CD4-positive, alpha-beta memory T cell (primary cell): ENCODE measurements at places on chromosomes 6 and 20.

DNA sequence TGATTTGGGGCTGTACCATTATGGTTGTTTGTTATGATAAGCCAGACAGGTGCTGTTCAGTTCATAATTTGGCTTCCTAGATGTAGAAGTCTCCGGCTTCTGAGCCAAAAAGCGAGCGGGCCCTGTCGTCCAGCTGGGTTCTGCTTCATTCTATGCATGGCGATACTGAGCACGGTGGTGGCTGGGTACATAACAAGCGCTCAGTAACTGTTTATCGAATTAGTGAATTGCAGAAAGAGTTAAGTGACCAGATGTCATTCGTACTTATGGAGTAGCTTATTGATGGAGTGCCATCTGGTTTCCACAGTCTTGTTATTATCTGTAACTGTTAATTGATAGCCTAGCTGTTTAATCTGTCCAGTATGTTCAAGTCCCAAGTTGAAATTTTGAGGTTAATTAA, 85.0 kb downstream of the DTD1 start:
- no peak for DNase-seq

- DNase-seq, result no peak
Observed at GRCh38 chr6:129317931-129318820, 391.8 kb downstream of the ARHGAP18 start.

- DNase-seq, result no peak
Observed at GRCh38 chr6:25022140-25022553, 86.4 kb upstream of the RIPOR2 start.

DNA sequence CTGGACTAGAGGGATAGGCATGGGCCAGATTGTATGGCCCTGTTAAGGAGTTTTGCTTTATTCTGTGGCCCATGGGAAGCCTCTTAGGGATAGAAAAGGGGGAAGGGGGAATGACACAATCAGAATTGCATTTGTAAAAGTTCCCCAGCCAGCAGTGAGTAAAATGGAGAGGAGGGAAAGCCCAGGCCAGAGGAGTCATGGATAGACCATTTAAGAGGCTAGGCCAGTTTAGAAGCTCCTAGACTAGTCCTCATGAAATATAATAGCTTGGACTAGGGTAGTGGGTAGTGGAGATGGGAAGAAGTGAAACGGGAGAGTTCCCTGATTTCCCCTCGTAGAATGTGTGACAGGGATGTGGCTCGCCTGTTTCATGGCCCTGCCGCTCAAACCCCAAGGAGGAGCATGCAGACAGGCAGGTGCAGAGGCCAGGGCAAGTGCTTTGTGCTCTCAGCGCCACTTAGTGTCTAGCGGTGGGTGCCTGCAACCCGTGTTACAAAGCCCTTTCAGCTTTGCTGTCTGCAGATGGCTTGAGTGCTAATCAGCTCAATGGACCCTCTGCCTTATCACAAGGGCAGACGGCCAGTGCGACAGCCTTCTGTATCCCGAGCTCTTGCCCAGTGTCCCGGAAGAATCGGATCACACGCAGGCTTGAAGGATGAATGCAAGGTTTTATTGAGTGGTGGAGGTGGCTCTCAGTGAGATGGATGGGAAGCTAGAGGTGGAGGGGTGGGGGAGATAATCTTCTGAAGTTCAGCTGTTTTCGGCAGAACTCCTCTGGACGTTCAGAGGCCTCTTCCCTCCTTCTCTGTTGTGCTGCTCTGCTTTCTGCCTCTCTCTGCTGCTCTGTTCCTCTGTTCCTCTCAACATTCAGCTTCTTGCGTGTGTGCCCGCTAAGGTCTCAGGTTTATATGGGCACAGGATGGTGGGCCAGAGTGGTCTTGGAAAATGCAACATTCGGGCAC, 141.1 kb downstream of the CEP57L1 start:
- no peak for DNase-seq

DNA sequence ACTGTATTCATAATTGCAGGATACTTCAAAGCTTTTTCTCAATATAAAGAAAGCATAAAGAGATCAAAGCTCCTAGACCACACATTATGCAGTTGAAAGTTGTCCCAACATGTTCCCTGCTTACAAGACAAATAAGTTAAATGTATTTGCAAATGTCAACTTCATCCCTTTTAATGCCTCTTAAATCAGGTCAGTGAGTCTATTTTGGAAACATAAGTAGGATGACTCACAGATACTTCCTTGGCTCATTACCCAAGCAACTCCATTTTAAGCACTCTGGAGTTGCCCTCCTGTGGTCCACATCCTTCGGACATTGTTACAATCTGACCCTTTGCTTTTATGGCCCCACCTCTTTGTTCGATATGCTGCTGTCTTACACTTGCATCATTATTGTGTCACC, 162.0 kb downstream of the FAXC start:
- DNase-seq, result no peak

DNA sequence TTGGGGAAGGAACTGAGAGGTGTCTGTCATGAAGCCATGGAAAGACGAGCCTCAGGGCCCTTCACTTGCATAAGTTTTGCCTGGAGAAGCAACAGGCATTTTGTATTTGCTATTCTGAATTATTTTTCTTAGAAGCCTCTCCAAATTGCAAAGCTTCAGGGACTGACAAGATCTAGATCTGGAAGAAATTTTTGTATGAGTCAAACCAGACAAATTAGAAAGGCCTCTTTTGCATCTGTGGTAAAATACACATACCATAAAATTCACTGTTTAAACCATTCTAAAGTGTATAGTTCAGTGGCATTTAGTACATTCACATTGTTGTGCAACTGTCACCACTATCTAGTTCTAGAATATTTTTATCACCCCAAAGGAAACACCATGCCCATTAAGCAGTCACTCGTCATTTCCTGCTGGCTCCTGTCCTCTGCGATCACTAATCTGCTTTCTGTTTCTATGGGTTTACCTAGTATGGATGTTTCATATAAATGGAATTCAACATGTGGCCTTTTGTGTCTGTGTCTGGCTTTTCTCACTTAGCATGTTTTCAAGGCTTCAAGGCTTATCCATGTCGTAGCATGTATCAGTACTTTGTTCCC, 269.1 kb downstream of the PHF3 start:
- DNase-seq, result no peak

DNA sequence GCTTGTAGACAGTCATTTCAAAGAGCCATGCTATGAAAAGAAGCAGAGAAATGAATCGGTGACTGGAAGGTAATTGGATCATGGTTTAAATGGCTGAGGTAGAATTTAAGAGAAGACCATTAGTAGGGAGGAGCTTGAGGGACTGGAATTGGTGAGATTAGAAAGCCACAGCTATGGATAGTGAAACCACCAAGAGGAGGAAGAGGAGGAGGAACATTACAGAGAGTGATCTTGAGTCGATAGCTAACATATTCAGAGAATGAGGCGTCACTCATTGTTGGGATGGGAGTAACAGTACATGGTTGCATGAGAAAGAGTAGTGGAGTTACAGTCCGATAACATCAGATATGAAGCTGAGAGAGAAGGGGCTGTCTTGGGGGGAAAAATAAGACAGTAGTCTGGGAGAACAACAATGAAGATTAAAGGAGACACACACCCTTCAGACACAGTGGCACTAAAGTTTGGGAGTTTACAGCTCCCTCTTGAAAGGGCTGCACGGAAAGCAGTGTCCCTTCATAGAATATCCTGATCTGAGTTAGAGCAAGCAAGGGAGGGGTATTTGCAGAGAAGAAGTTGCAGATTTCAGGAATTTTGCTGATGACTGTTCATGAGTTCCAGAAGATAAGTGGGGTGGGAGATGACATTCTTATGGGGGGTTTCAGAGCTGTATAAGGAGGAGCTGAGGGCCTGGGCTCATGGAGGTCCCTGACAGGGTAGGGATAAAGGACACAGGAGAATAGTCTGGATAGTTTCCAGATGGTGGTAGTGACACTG, 15.1 kb upstream of the LAMP5 start:
- DNase-seq, result no peak

GRCh38 chr6:15020119-15020770, 225.6 kb upstream of the JARID2 start:
- DNase-seq, result no peak

DNA sequence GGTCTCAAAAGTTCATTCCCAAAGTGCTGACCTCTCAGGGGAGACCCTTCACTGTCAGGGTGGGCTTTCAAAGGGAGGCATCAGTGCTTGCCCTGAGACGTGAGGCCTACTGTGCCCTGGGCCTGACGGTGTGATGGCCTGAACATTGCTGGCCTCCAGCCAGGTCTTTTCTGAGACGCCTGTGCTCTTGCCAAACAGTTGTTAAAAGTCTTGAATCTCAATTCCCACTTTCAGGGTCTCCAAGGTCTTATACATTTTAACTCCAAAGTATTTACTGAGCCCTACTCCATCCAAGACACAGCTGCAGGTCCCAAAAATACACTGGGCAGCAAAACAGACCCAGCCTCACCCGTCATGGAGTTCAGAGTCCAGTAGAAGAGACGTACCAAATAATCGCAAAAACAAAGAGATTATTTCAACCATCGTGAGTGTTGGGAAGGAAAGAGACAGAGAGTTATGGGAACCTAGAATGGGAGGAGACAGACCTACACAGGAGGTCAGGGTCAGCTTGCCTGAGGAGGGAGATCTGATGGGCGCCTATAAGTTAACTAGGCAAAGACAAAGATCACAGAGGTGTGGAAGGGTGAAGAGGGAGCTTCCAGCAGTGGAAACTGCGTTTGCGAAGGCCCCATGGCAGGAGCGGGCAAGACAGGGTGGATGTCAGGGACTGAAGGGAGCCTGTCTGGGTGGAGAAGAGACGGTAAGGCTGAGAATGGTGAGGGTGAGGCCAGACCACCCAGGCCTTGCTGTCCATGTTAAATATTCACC, 446.3 kb downstream of the PREX1 start:
- DNase-seq, result no peak

DNA sequence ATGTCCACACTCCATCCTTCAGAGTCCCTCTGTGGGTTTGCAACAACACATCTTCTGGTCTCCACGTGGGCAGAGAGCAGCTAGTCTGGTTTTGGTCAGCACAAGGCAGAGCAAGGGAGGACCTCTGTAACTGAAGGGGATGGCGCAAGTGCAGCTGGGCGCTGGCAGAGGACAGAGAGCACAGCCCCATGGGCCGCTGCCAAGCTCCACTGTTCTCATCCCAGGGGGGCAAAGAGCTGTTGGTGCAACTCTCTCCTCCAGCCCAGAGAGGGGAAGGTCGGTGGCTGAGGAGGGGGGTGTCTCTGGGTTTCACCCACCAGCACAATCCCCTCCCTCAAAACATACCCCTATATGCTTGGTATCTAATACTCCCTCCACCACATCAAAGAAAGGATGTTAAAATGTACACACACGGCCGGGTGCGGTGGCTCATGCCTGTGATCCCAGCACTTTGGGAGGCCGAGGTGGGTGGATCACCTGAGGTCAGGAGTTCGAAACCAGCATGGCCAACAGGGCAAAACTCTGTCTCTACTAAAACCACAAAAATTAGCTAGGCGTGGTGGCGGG, 9.1 kb downstream of the ATP9A start:
- DNase-seq, result no peak

- no peak for DNase-seq
Observed at GRCh38 chr20:31567380-31567720, 37.7 kb upstream of the ID1 start.

DNA sequence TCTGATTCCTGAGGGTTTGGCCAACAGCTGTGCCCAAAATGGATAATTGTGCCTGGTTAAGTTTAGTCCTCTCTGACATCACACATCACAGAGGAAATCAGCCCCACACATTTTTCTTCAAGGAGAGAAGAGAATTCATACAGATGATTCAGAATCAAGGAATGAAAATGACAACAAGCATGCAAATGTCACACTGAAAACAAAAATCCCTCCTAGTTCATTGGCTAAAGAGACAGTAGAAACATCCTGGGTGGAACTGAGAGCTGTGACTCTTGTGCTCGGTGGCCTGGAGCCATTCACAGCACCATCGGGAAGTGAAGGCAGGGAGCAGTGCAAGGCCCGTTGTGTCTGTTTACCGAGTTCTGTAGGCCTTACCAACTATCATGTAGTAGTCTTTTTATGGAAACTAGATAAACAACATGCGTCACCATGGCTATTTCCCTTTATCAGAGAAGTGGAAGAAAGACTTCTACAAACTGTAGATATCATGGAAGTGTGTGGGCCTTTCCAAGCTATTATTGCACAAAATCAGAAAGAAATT, 81.7 kb upstream of the TENT5A start:
- DNase-seq, result no peak

GRCh38 chr6:79263359-79263758, 28.9 kb upstream of the HMGN3 start:
- no peak for DNase-seq

- DNase-seq, result no peak
Observed at GRCh38 chr20:48920527-48921167, 864 bp upstream of the ARFGEF2 start.

GRCh38 chr20:44035924-44036323, 121.3 kb downstream of the TOX2 start:
- no peak for DNase-seq

GRCh38 chr6:104608101-104608500, 251.6 kb downstream of the HACE1 start:
- no peak for DNase-seq

DNA sequence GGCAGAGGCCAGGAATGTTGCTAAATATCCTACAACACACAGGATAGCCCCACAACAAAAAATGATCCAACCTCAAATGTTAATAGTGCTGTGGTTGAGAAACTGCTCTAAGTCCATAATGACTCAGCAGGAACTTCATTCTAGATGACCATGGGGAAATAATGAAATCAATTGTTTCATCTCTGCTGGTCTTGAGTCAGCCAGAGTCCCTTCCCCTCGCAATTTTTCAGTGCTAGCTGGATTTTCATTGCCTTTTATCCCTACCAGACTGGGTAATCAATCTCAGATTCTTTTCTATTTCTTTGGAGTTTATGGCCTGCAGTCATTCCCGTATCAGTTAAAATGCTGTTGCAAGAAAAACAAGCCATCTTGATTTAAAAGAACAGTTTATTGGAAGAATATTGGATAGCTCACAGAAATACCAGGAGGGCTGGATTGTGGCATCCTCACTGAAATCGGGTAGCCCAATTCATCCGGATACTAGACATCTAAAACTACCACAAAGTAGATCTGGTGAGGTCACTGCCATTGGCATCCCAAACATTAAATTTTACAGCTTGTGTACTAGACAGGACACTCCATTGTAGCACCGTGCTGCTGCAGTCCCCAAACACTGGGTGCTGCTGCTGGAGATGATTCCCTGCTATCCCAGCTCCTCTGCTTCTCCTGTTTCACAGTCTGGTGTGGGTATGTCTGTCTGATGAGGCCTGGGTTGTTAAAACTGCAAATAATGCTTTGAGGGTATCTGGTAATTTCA, 30.3 kb upstream of the POPDC3 start:
- no peak for DNase-seq

DNA sequence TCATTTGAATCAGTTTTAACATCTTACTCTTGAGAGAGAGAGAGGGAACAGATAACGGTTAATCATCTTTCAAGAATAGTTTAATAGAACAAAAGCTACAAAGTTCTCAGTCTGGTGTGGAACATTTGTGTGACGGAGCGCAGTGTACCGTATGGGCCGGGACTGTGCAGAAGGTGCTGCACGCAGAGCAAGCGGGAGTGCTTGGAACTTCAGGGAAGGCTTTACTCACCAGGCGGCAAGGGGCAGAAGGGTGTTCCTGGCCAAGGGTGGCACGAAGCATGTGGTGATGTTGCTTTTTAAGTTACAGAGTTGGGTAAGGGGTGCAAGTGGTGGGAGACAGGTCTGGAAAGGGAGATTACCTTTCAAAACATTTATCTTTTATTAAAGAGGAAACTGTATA, 95.7 kb downstream of the TULP4 start:
- no peak for DNase-seq
